ENCODE measurements at places on chromosomes 12 and 14. TPM values are rescaled to one million over a fixed set of nuclear protein-coding genes. Genes with fewer than 3 reads are reported as not detected.

Gene RASSF9
- 2.2 TPM for total RNA-seq

Gene REP15
- 4.0 TPM for total RNA-seq

DNA sequence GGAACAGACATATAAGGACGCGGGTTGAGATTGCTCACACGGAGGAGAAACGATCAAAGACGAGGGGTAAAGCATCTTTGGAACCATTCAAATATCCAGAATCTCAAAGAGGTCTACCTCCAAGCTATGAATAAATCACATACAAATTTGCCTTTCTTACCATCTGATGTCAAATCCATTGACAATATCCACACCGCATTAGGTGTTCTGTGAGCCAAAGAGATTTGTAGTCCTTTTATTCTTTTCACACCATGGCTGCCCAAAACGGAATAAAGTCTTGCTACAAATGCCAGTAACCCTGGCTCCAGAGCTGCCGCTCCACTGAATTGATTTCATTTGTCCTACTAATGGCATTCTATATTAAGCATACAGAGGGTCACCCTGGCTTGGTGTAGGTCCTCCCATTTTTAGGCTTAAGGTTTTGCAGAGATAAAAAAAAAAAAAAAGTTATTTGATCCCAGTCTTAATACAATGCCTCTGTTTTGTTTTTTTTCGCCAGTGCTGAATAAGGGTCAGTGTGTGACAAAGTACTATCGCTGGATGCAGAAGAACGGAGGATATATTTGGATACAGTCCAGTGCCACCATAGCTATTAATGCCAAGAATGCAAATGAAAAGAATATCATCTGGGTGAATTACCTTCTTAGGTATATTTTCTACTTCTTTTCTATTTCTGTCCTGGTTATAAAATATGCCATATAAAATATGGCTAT, 157.3 kb downstream of the EGLN3 start:
- DNase-seq: no peak

DNA sequence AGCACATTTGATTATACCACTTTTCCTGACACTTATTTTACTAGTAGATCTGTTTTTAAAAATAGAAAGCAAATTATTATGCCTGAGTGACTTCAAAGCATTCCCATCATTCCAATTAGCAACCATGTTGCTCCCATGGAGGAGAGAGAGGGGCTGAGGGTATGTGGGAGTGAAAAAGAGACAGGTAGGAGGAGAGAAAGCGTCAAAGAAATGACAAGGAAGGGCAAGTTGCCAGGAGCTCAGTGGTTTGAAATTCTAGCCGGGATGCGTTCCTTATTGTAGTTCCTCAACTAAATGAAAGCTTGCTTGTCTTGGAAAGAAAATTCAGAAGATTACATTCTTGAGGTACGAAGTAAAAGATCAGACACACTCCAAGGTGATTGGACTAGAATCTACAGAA, 92.4 kb upstream of the PKP2 start:
- no peak for DNase-seq

DNA sequence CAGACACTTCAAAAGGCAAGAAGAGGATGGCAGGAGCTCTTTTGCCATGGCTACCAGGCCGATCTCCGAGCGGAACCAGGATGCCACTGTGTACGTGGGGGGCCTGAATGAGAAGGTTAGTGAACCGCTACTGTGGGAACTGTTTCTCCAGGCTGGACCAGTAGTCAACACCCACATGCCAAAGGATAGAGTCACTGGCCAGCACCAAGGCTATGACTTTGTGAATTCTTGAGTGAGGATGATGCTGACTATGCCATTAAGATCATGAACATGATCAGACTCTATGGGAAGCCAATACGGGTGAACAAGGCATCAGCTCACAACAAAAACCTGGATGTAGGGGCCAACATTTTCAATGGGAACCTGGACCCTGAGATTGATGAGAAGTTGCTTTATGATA, 9.8 kb downstream of the GARIN2 start:
- no peak for DNase-seq

- no peak for DNase-seq
Observed at GRCh38 chr12:15787778-15788177, 1.4 kb downstream of the EPS8 start.

- peak; percentile 33 for DNase-seq
Observed at GRCh38 chr12:103571286-103571685, 15.8 kb upstream of the STAB2 start.

DNA sequence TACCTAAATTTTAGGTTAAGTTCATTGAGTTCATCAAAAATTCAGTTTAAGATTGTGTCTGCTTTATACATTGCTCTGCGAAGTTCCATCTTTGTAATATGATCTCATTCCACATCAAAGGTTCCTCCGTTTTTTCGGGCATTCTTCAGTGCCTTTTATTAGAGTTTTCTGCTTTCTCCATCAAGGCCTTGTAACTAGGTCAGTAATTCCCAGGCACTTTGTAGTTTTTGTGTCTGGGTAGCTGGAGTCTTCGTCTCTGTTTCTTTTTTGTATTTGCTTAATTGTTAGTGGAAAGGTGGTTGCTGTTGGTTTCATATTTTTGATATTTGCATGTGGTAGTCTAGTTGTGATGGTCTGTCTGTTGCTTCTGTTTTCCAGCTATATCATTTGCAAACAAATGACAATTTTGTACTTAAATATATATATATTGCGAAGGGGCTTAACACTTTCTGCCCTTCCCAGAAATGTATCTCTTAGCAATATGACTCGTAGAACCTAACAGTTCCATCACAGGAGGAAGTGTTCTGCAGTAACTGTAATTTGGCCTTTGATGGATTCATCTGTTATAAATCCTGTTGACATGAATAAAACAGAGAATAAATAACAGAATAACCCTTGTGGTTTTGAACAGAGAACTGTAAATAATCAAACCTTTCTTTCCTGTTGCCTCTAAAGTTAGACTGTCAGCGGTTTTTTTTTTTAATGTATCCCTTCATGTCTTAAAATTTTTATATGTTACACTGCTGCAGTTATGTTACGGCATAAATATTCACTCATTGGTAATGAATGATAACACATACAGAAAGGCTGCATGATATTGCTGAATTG, 88.4 kb upstream of the DYNC1H1 start:
- DNase-seq: no peak

GRCh38 chr12:16303939-16304338, 26.5 kb upstream of the SLC15A5 start:
- no peak for DNase-seq

GRCh38 chr12:68031881-68032739, 42.9 kb downstream of the IFNG-AS1 start:
- no peak for DNase-seq

DNA sequence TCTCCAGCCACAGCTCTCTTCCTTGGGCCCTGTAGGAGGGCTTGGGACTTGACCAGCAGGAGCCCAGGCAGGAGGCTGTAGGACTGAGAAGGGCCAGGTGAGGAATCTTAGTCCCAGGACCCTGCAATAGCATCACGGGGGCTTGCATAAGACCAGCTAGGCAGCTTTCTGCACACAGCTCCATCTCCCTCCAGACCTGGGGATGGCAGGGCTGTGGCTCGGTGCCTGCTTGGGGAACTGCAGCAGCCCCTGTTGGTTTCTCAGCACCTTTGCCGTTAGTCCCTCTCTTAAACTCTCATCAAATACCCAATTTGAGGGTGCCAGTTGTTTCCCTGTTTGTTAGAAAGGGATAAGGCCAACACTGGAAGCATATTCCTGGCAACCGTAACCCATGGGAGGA, 14.3 kb downstream of the DIO3 start:
- DNase-seq: no peak
